Activated CD4-positive, alpha-beta T cell treated with anti-CD3 and anti-CD28 coated beads, Interleukin-2, Interleukin-4, amounts not matched to agents 100 ng/mL and 50 ng/mL, durations not matched to agents 16 hours and 8 hours (primary cell): ENCODE measurements at places on chromosomes 7 and 10.

- DNase-seq = peak; percentile 83
Measured at GRCh38 chr7:28155019-28155660, 25.5 kb downstream of the JAZF1 start.

DNA sequence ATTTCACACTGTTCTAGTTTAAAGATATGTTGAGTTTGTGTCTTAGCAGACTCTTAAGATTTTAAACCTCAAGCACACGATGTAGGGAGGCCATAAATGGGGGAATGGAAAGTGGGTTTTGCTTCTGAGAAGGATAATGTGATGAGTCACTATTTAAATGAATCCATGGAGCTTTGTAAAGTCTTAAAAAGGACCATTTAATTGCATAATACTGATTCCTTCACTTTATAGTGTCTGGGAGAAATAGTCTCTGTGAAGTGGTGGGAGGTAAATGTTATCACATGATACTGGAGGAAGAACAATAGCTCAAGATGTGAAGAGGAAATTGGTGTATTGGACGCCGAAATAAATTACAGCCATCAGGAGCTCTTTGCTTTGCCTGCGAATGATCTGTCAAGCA lies 84.0 kb upstream of the MYO3A start:
- no peak for DNase-seq

- no peak for DNase-seq
Measured at GRCh38 chr7:7889791-7890568, 78.6 kb upstream of the GLCCI1 start.

DNA sequence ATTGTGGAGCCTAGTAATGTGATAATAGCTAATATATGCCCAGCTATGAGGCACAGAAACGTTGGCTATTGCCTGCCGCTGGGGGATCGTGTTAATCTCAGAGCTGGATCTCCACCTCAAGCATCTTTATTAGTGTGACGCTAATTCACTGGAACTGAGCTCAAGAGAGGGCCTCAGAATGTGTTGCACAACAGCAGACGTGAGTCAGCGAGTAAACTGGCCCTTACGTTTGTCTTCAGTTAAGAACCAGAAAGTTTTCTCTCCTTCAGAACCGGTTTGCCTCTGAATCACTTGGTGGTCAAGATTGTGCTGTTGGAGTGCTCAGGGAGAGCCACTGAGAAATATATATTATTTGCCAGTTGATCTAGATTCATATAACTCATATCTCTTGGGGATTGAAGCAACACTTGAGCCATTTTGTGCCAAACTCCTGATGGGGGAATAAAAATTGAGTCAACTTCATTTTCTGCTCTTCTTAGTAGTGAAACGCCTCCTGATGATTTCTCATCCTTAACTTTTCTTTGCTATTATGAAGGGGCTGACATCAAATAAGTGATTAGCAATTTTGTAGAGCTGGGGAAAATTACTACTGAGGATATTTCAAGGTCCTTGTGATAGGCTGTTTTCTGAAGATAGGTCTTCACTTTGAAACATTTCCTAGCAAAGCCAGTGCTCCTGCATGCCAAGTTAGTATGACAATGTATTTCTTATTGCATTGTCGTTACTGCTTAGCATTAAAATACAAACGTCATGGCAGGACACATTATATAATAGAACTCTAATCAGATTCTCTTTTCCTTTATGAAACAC lies 22.3 kb downstream of the BZW2 start:
- DNase-seq = no peak

GRCh38 chr7:6438427-6438826 lies 9.3 kb downstream of the DAGLB start:
- DNase-seq = no peak

DNA sequence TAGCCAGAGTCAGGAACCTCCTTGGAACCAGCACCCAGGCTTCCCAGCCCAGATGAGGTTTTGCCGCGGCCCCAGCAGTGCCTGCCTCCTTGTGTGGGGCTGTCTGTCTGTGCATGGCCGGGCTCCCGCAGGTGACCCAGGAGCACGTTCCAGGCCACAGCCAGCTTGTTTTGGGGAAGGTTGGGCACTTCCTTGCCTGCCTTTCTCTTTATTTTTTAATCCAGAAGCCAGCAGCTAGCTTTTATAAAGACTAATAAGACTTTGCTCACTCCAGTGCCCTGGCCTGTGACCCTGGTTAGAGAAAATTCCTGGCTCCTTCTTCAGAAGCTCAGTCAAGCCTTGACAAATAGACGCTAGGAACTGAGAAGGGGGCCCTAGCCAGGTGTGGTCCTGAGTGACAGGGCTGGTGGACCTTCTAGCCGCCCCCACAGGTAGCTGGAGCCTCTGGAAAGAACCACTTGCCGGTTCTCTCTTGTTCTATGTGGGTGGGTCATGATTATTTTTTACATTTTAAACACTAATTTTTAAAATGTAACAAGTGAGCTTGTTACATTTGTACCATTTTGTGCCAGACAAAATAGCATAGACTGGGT lies 837 bp downstream of the SLC29A3 start:
- no peak for DNase-seq

DNA sequence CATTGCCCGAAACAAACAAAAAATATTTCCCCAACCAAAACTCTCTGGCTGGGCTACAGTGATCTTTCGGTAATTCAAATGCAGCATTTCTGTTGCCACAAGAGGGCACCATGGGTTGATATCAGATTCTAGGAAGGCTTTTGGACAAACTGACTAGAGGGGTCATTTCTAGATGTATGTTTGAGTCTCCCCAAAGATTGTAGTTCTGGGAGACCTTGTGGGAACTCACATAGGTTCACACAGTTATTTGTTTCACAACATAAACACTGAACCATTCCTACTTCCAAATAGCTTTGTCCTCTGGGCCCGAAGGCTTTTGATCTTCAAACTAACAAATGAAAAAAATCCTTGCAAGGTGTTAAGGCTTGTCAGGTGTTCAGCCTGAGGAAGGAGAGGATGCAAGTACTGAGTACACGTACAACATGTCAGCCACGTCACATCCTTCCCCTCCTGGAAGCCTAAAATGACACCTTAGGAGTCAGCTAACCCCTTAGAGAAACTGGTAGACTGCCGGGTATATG lies 37.0 kb upstream of the IL15RA start:
- DNase-seq = peak; percentile 67

DNA sequence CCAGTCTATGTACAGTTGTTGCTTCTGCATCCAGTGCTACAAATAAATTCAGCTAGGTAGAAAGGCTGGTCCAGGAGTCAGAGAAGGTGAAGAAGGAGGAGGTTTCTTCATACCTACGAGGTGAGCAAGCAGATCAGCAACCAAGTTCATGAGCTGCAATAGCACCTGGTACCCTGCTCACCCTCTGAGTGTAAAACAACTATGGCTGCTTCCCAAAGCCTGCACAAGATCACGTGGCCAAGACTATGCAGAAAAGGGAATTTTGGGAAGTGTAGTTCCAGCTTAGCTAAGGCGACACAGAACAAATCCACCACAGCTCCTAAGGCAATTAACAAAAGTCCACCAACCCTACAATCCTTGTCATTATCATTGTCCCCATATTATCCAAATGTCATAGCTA lies 95.9 kb upstream of the AUTS2 start:
- no peak for DNase-seq

DNA sequence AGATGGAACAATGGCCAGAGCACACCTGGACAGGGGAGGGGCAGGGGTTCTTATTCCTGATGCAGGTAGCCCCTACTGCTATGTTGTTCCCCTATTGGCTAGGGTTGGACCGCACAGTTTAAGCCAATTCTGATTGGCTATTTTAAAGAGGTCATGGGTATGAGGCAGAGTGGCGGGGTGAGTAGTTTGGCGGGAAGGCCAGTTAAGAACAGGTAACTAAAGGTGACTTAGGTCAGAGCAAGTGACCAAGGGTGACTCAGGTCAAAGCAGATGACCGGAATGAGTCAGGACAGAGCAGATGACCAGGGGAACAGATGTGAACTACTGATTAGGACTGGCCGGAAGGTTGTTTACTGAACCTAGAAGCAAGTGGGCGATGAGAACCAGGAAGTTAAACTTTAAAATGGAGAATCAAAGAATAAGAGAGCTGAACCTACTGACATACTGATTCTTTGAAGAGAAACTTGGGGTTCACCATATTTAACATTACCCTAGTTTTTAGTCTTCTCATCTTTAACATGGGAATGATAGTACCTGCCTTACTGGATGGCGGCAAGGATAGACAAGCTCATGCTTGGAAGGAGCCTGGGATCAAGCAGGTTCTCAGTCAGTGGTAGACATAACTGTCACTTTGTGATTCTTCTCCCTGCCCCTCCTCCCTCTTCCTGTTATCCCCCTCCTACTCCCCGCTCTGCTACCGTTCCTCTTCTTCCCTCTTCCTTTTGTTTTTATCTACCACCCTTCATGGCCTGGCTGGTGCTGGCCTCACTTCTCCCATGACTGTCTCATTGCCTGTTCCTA lies 55.0 kb downstream of the CCNY start:
- no peak for DNase-seq

GRCh38 chr10:19775296-19775695 lies 40.9 kb upstream of the PLXDC2 start:
- DNase-seq = no peak

GRCh38 chr7:137882261-137882668 lies 35.5 kb upstream of the DGKI start:
- peak; percentile 88 for DNase-seq

DNA sequence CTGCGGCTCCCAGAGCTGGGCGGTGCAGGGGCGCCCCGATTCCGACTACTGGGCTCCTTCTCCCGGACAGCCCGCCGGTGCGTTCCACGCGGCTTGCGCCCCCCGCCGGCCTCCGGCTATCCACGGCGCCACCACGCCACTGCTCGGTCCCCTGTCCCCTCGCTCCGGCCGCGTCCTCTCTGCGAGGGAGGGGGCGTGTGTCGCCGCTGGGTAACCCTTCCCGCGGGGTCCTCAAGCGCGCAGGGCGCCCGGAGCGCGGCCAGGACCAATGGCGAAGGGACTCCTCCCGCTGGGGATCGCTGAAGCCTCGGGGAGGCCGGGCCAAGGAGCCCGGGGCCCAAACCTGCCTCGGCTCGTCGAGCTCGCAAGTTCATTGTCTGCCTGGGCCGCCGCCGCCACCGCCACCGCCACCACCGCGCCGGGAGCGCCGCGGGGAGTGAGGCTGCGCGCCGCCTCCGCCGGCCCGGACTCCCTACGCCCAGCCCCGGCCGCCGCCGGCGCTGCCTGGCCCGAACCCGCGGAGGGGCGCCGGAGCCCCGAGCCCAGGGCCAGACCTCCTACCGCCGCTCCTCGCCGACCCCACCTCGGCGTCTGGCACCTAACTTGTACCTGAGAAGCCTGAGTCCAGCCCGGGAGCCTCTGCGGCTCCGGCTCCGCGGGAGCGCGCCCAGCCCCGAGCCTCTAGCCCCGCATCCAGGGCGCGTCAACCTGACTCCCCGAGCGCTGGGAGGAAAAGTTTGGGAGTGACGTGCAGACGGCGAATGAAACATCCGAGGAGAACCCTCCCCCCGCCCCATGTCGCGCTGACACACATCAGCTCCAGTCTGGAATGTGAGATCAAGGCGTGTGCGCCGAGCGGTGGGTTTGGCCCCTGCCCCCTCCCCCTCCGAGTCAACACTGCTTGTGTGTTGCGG lies at the start of gene CHST15:
CHST15 (minus strand) TSS at position 739 of the 914 bp plus-strand sequence. CDS start 47,386 bp downstream, outside the sequence.
- no peak for DNase-seq

DNA sequence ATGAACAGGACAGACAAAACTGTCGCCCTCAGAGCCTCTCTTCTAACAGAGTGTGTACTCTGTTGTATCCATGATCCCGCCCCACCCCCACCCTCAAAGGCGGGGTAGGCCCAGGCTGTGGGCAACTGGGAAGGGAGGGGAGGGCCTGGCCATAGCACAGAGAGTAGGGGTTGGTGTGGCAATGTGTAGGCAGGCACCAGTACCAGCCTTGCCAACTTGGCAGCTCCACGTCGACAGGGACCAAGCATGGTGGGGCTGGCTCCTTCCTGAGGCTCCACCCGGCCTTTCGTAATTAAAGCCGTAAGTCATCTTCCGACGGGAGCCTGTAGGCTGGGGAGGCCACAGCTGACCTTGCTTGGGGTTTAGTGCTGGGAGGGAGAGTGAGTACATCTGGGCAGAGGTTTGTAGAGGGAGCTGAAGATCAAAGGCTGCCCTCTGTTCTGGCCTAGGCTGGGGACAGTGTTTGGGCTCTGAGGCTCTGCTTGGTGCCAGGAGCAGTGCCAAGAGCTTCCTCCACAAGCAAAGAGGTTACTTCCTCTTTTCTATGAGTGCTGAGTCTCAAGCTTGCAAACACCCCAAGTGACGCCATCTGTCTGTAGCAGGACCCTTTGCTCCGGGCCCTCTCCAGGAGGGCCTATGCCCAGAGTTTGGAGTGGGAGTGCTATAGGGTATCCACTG lies 121.6 kb downstream of the C10orf105 start:
- DNase-seq = no peak
